Caki2 (cell line): ENCODE measurements at places on chromosomes 16 and 17. TPM values are rescaled to one million over a fixed set of nuclear protein-coding genes. Genes with fewer than 3 reads are reported as not detected.

- no peak for DNase-seq
Observed at GRCh38 chr16:73565263-73565662, 517.3 kb upstream of the ZFHX3 start.

DNA sequence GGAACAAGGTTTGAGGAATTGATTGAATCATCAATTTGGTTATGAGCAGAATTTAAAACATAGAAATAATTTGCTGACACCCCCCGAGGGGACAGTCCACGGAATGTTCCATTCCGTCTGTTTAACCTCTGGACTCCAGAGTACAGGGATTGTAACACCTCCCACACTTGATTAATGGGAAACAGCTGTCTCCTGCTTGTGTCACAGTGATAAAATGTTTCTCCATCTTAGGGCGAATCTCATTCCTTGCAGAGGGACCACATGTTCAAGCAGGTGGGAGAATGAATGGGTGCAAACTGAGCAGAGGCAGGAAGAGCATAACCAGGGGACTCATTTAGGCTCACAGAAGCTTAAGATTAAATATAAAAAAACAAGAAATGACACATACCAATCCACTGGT is 249.5 kb upstream of the RBFOX1 start:
- no peak for DNase-seq

GRCh38 chr16:22732959-22733358 is 81.0 kb upstream of the HS3ST2 start:
- no peak for DNase-seq

GRCh38 chr17:39929646-39930407 is 2.3 kb downstream of the LRRC3C start:
- DNase-seq: no peak

DNA sequence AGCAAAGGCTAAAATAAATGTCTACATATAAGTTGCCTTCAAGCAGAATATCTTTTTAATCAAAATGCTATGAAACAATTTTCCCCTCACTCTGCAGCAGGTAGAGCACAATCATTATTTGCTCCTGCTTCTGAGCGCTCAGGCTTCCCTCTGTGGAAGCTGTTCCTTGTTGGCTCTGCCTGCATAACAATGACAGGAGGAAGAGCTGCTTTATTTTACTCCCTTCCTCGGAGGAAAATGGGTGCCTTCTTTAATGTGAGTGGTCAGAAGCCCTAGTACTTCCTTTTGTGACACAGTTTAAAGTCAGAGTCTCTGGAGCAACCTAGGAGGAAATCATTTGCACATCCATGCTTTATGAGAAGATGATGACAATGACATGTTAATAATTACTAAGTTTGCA is 492.1 kb downstream of the CDH8 start:
- DNase-seq: no peak

DNA sequence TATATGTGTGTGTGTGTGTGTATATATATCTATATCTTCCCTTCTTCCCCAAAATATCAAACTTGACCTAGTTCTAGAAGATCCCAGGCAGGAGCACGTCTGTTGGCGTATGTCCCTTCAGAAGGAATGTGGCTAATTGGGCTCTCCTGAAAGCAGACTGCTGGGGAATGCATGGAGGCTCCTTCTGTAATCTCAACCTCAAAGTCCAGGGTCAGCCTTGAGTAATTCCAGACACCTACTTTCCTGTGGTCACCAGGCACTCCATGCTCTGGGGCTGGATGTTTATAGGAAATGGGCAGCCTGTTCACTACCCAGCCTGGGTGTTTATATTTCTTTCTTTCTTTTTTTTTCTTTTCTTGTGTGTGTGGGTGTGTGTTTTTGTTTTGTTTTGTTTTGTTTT is 13.4 kb downstream of the BCO1 start:
- peak; percentile 12 for DNase-seq

- peak; percentile 22 for DNase-seq
Observed at GRCh38 chr17:50425682-50426471, at the start of gene ACSF2. TSS of gene ACSF2 (plus strand) at chr17:50426218. CDS start at chr17:50426262, 44 bp downstream.

- DNase-seq: no peak
Observed at GRCh38 chr17:8859027-8859803, 8.3 kb downstream of the PIK3R6 start.

- DNase-seq: no peak
Observed at GRCh38 chr17:8041249-8041928, 2.5 kb downstream of the ALOX15B start.

GRCh38 chr16:10541366-10541765 is 39.0 kb downstream of the EMP2 start:
- DNase-seq: no peak

- peak; percentile 83 for DNase-seq
Observed at GRCh38 chr17:41065829-41066624, at the start of gene KRTAP2-4. TSS of gene KRTAP2-4 (minus strand) at chr17:41065879. CDS start at chr17:41065845, 34 bp downstream.

DNA sequence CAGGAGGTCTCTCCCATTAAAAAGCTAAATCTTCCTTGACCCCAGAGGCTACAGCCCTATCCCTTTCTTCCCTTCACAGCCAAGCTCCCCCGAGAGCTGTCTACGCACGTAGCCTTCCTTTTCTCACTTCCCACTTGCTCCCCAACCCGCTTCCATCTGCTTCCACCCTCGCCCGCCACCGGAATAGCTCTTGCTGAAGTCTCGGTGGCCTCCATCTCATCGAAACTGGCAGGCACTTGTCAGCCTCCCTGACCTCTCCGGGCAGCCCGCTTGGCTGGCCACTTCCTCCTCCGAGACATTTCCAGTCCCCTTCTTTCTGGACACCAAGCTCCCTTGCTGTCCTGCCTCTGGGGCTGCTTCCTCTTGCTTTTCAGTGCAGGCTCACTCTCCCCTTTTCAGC is 10.7 kb upstream of the EPOP start:
- no peak for DNase-seq

GRCh38 chr17:1736348-1737281 is 6.1 kb upstream of the SERPINF2 start:
- DNase-seq: peak; percentile 58

DNA sequence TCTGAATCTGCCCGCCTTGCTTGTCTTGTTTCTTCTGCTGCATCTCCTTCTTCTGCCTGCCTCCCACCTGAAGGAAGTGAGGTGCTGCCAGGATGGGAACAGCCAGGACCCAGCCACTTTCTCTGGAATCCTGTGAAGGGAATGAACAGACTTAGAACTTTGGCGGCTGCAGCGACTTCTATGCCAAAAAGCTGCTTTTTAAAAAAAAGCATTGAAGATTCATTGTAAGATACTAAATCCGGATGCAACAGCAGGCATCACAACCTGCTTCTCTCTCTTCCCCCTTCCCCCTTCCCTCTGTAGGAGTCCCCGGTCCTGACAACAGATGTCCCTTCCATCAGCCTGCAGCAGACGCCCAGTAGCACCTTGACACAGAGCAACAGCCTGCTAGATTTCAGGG is 176.3 kb downstream of the HS3ST4 start:
- DNase-seq: no peak

DNA sequence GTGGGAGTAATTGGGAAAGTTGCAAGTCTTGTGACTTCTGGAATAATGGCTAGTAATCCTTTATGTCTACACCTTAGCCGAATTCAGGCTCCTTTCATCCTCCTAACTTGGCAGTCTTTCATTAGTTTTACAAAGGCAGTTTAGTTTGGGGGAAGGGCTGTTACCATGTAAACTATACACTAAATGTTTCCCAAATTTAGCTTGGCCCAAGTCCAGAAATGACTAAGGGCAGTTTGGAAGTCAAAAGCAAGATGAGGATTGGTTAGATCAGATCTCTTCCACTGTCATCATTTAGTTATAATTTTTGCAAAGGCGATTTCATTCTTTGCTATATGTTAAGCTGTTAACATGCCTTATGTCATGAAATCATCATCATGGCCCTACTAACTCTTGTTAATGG is 115.4 kb upstream of the CACNG3 start:
- DNase-seq: no peak

DNA sequence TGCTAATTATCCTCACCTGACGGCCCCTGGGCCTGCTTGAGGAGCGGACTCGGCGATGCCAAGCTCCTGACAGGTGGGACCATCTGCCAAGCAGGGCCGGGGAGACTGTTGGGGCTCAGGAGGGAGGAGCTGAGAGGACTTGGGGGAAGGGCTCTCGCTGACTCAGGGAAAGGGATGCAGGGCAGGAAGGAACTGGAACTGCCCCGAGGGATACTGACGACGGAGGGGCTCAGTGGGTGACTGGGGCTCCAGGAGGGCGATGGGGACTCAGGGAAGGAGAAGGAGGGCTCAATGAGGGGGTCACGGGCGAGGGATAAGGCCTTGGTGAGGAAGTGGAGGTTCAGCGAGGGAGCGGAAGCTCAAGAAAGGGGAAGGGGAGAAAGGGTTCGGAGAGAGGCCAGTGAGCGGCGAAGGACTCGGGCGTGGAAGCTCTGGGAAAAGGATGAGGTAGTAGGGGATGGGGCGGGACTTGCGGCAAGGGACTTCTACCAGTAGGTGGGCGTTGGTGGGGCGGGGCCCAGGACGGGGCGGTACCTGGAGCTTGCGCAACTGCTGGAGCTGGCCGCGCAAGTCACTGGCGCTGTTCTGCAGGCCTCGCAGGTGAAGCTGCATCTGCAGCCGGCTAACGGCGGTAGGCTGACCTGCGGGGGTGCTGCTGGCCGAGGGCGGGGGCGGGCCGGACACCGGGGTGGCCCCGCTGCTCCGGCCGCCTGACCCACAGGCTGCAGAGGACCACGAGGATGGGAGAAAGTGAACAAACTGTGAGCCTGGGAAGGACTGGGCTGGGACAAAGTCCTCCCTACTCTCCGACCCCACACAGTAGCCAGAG is 46.5 kb downstream of the SRCIN1 start:
- peak; percentile 84 for DNase-seq

DNA sequence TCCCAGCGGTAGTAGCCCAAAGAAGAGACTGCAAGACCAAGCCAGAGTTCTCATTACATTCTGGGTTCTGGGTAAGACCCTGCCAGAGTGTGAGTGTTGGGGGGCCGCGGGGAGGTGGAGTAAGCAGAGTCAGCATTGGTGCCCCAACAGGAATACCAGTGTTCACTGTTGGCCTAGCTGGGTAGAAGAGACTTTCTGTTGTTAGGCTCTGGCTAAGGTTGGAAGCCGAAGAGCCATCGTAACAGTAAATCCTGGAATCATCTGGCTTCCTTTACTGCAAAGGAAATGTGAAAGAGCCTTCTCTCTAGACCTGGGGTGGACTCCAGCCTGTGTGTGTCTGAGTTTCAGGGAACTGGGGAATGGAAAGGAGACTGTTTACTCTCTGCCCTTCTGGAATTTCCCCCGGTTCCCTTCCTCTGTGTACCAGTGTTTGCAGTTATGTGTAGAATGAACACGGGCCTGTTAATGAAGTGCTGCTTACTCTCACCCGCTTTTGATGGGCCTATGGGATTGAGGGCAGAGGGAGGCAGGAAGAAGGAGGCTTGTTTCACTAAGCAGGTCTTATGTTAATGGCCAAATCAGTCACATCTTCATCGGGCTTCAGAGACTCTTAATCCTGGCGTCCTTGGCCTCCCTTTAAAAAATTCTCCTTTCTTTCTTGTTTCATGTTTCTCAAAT is 68.5 kb downstream of the WWP2 start:
- DNase-seq: peak; percentile 31

DNA sequence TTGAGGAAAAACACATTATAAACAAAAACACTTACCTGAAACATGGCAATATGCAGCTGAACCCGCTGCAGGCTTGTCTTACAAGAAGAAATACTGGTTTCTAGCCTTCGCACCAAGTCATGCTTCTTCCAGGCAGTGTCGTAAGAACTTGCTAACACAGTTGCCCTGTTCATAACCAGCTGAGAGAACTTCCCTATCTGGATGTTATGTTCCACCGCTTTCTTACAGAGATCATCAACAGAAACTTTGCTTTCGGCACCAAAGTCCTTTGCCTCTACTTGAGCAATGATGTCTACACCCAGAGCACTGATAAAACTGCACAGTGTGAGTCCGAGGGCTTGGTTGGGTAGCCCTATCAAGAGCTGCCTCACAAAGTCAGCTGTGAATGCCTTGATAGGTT is 27.9 kb upstream of the ARL6IP1 start:
- no peak for DNase-seq

- no peak for DNase-seq
Observed at GRCh38 chr16:3638916-3639644, 15.4 kb upstream of the DNASE1 start.

DNA sequence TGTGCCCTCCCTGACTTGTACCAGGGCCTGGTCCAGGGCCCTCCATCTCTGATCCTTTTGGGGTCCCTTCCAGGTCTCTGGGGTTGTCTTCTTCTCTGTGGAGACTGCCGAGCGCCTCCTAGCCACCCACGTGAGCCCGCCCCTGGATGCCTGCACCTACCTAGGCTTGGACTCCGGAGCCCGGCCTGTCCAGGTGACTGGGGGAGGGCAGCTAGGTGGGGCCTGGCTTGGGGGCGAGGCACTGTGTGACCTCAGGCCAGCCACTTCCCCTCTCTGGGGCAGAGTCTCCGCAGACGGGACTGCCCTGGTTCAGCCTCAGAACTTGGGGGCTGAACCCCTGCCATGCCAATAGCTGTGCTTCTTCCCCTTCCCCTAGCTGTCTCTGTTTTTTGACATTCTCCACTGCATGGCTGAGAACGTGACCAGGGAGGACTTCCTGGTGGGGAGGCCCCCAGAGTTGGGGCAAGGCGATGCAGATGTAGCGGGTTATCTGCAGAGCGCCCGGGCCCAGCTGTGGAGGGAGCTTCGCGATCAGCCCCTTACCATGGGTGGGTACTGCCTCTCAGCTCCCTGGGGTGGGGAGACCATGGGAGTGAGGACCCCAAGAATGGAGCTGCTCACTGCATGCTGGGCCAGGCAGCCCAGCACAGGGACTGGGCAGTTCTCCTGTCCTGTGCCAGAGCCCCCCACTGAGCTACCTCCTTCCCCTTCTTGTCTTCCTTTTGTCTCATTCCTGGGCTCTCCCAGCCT is 14.6 kb downstream of the FCSK start:
- DNase-seq: no peak

GRCh38 chr17:2372180-2372579 is 28.7 kb downstream of the MNT start:
- DNase-seq: no peak

DNA sequence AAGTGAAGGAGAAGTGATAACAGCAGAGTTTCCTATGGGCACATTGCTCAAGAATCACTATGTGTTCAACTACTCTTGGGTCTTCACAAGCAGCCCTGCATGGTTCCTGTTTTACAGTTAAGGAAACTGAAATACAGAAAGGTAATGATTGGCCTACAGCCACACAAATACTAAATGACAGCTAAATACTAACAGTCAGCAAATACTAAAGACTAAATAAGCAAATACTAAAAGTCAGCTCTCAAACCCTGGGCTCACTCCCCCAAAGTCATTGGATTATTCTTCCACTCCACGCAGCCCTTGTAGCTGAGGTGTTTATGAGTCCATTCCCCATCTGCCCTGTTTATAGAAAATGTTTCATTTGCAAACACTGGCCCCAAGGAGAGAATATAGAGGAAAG is 372.7 kb upstream of the CDH11 start:
- DNase-seq: no peak

GRCh38 chr17:77391668-77392375 is 251.1 kb downstream of the SEC14L1 start:
- DNase-seq: peak; percentile 77

ZG16 gene
- total RNA-seq: not detected in 2 replicates

GJC1 gene
- total RNA-seq: 19.9 and 26.3 TPM in 2 replicates

ACE gene
- total RNA-seq: not detected in 2 replicates

SLX4 gene
- 3.2 and 4.8 TPM in 2 replicates for total RNA-seq

SLC52A1 gene
- total RNA-seq: not detected in 2 replicates

TNK1 gene
- 1.8 and 2.9 TPM in 2 replicates for total RNA-seq

TRIM47 gene
- total RNA-seq: 73.4 and 102 TPM in 2 replicates
